T-helper 17 cell (primary cell): ENCODE measurements at places on chromosomes 1 and 21.

DNA sequence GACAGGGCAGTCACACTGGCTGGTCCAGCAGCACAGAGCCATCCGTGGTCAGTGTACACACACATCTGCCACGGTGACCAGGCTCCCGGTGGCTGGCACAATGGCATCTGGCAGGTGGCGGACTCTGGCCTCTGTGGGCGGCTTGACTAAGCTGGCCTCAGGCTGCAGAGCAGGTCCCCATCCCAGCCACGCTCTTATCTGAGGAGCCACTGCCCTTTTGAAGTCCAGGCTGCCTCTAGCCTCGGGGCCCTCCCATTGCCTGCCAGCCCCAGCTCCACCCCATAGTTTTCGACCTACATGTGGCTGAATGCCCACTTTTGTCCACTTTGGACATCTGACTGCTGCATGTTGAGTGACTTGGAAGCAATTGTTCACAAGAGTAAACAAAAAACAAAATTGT, 29.9 kb upstream of the EDN2 start:
- DNase-seq: no peak

DNA sequence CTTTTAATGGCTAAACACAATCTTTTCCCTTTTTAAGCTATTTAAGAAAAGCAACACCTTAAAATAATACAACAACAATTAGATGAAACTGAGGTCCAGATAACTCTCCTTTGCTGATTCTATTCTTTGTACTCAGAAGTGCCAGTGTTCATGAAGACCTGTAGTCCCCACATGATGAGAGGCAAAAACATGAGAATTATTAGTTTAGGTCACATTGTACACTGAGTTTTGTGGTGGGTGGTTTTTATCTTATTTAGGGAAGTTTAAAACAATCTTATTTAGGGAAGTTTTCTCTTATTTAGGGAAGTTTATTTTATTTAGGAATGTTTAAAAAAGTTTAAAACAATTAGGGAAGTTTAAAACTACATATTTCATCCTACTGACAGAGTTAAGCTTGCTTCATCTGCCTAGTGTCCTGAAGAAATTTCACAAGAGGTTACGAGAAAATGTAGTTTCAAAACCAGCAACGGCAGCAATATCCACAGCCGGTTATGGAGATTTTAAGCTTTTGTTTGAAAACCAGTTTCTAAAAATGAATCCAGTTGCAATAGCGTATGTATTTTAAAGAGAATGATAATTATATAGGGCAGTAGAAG, 7.8 kb upstream of the OR14I1 start:
- DNase-seq: no peak

DNA sequence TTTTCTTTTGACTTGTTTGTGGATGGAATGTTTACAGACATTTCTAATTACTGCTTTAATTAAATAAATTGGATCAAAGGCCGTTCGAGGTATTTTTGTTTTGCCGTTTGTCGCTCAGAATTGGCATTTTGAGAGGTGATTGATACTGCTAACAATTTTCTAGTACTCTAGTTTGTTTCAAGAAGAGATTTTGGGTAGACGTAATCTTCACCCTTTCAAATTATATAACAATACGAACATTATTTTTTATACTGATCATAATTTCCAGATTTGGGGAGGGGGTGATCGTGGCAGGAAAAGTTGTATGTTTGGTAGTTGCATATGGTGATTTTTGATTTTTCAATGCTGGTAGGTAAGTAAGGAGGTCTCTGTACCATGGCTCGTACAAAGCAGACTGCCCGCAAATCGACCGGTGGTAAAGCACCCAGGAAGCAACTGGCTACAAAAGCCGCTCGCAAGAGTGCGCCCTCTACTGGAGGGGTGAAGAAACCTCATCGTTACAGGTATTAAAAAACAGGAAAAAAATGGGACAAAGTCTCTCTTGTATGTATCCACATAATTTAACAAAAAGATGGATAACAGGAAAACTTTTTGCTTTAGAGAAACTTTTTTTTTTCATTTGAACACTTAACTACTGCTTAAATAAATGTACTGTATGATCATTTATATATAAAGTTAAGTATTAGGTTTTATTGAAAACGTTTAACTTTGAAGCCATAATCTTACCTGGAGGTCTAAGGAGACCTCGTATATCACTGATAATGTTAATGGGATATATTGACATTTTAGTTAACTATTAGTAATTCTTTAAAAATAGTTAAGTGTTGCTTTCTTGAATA, 1.7 kb downstream of the H3-3A start:
- DNase-seq: no peak

DNA sequence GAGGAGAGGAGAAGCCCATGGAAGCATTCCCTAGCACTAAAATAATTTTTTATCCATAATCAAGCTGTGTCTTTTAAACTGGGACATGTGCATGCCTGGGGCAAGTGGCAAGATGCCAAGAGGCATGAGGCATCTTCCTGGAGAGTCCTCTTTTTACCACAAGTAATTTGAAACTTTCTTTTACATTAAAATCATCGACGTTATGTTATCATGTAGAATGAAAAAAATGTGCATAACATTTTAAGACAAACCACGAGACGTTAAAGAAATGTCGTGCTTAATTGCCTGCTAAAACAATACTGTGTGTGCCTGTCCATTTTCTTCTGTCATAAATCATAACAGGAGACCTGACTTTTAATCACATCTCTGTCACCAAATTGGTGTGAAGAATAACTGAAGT, 1.5 kb downstream of the STYXL2 start:
- DNase-seq: no peak

DNA sequence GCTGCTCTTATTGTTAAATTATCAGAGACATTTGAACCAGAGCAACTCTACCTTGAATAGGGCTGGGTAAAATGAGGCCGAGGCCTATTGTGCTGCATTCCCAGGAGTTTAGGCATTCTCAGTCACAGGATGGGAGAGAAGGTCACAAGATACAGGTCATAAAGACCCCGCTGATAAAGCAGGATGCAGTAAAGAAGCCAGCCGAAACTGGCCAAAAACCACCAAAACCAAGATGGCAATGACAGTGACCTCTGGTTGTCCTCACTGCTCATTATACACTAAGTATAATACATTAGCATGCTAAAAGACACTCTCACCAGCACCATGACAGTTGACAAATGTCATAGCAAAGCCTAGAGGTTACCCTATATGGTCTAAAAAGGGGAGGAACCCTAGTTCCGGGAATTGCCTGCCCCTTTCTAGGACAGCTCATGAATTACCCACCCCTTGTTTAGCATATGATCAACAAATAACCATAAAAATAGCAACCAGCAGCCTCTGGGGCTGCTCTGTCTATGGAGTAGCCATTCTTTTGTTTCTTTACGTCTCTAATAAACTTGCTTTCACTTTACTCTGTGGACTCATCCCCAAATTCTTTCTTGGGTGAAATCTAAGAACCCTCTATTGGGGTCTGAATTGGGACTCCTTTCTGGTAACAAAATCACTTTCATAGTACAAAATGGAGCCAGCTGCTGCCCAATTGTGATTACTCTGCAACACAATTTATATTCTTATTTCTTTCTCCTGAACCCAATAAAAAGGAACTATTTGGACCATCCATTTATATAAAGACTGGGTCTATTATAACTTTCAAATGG, 179.6 kb downstream of the TGFBR3 start:
- DNase-seq: no peak

GRCh38 chr1:173509797-173510196, 32.7 kb downstream of the PRDX6 start:
- no peak for DNase-seq

DNA sequence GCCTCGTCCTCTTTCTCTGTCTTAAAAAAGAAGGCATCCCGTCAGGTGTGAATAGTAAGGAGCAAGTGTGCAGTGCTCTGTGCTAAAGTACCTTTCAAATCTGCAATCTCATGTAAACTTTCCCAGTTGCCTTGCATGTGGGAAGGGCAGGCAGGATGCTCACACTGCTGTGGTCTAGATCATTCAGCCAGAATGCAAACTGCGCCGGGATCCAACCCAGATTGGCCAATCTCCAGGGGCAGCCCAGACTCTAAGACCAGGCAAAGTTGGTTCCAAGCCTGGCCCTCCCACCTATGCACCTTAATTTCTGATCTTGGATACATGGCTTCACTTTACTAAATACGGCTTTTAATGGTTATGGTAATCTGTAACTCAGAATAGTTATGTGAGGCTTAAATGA, 3.2 kb upstream of the MAP1LC3C start:
- no peak for DNase-seq

DNA sequence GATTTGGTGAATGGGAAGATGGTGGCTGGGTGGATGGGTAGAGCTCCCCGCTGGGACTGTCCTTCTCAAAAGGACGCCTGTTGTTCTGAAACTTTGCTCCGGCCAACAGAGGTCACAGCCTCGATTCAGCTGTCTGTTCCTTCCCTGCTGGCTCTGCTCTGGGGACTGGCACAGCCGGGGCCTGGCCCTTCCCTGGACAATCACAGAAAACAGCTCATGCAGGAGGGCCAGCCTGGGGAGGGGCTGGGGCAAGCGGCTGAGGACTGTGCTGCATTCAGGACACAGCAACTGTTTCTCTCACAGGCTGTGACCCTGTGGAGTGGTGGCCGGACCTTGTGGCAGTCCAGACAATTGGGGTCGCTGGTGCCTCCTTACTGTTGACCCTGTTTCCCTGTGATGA, 110.7 kb upstream of the TMEM51 start:
- DNase-seq: no peak

DNA sequence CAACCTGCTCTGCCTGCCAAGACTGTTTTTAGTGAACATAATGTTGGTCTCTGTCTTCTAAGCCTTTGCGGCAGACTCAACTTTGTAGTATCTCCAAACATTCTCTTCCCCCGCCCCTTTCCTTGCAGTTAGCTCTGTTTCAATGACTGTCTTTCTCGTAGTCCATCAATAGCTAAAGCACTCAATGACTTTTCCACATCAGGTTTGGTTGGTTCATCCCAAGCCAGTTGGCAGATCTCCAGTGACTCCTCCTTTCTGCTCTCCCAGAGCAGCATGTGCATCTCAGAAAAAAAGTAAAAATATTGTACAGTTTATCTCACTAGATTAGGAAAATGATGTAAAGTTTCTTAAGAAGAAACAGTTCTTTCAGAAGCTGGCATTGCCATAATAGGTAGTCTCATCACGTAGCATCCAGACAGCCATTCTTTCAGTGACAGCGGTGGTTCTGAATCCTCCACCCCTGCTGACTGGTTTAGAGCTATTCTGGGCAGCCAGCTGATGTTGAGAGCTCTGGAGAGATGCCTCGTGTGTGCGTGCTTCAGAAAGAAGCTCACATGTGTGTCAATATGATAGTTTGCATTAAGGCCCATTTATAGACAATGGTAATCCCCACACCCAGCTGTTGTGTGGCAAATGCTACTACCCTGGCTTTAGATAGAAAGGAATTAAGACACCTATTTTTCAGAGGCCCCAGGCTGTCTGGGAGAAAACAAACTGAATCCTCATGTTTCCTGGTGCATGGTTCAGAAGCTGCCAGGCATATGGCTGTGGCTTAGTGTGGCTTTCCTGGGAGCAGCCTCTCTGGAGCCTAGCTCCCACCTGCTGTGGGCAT, 53.2 kb downstream of the CNN3 start:
- DNase-seq: no peak

DNA sequence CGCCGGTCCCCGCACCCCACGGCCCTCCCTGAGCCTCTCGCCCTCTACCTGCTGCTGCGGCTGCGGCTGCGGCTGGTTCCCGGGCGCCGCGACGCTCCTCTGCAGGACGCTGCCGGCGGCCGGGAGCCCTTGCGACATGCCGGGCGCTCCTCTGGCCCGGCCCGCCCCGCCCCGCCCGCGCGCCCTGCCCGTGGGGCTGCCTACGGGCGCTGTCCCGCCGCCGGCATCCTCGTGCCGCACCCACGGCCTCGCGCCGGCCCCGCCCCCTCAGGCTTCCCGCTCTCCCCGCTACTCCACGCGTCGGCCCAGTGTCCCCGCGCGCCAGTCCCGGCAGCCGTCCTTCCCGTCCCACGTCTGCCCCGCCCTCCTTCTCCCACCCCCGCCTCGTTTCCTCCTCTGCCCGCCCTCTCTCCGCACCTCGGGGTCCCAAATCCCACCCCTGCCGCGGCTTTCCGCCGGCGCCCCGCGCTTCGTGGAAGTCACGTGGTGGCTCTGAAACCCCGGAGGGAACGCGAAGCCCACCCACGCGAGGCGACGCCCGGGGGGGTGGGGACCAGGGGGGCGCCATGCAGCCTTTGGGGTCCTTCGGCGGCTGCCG, at the start of gene BATF3:
TSS of gene BATF3 (minus strand) at position 216 of the 598 bp plus-strand sequence. CDS start at position 138, 78 bp downstream.
- no peak for DNase-seq

DNA sequence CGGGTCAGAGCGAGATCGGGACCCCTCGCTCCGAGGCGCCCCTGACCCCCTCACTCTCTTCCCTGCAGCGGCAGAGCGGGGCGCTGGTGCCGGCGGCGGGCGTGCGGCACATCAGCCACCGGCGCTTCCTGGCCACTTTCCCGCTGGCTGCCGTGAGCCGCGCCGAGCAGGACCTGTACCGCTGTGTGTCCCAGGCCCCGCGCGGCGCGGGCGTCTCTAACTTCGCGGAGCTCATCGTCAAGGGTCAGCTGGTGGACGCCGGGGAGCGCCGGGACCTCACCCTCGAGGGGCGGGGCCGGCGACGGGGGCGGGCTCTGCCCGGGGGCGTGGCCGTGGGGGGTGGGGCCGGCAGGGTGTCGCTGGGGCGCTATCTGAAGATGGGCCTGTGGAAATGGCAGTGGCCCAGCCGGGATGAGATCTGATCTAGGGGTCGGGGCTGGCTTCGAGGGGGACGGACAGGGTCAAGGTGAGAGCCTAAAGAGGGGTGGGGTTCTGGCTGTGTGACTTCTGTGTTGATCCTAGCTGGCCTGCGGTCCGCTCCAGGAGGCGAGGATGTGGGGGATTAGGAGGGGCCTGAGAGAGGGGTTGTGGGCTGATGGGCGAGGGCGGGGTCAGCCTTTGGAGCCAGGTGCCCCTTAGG, 23.6 kb downstream of the PTPRU start:
- peak; percentile 12 for DNase-seq

GRCh38 chr1:83641206-83641658, 357.7 kb downstream of the TTLL7 start:
- no peak for DNase-seq

- no peak for DNase-seq
Observed at GRCh38 chr1:174626031-174627025, 178.6 kb downstream of the GPR52 start.

GRCh38 chr1:74432325-74432724, 80.1 kb downstream of the LRRC53 start:
- DNase-seq: no peak
